Effector memory CD4-positive, alpha-beta T cell (primary cell): ENCODE measurements at places on chromosomes 4 and X.

DNA sequence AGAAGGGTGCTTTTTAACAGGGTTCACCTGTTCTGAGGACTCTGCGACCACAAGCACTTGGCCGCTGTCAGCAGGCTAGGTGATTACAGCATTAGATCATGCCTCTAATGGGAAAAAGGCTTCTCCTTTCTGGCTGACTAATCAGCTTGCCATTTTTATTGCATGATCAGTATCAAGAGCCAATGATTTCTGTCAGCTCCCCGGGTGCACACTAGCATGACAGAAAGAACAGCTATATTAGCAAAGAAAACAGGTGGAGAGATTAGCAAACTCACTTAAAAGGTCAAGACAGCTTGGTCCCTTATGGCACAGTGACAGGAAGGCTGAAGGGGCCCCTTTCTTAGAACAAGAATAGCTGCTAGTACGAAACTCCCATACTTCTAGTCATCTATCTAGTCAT lies 170.0 kb downstream of the SMIM20 start:
- DNase-seq, result no peak

GRCh38 chr4:171846232-171846631 lies 33.0 kb downstream of the GALNTL6 start:
- DNase-seq, result no peak

DNA sequence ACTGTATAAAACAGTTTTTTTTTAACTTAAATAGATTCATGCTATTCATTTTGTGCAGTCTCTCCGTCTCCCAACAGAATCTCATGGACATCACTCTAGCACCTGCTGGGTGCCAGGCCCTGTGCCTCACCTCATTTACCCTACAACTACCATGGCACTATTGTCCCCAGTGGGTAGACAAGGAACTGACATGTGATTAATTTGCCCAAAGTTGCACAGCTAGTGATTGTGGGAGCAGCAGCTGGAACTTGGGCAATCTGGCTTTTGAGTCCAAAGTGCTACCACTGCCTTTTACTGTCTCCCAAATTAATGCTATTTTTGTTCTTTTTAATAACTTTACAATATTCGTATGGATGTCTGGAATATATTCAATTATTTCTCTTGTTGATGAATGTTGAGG lies 11.2 kb upstream of the PGRMC2 start:
- no peak for DNase-seq

- no peak for DNase-seq
Observed at GRCh38 chr4:89368861-89369260, 61.3 kb upstream of the GPRIN3 start.

DNA sequence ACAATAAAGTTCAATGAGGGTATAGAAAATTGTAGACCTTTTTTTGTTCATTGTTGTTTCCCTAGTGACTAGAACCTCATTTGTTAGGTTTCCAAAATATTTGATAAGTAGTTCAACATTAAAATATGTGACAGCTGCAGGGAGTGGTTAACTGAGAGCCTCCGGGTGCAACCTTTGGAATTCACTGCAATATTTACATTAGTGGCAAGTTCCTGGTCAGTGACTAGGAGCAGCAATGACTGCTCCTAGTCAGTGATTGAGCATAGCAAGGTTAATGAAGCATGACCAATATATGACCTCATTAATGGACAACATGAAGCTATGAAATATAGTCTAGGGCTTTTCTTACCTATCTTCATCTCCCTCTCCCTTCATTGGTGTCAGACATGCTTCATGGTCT lies 65.8 kb upstream of the FAM47A start:
- no peak for DNase-seq

- no peak for DNase-seq
Observed at GRCh38 chrX:104913348-104913747, 307.1 kb downstream of the TEX13A start.

- DNase-seq, result no peak
Observed at GRCh38 chrX:109475174-109475891, 6.6 kb downstream of the GUCY2F start.

GRCh38 chr4:130077275-130077674 lies 981.3 kb downstream of the C4orf33 start:
- DNase-seq, result no peak

DNA sequence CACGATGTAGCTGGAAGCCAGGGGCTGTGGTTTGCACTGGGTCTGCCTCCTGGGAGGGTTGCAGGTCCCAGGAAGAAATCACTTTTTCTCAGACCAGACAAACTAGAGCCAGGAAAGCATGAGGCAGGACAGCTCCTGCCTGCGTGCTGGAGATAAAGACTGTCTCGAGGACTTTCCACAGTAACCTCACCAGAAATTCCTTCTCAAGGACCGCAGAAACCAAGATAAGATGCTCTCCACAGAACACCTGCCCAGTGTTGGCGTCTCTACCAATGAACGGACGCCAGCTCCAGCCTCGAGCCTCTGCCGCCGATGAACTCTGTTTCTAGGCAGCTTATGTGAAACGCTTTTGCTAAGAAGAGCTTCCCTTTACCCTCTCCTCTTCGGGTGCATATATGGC lies 76.9 kb upstream of the AFAP1 start:
- DNase-seq, result no peak

GRCh38 chr4:38062088-38062775 lies 102.0 kb downstream of the PTTG2 start:
- peak; percentile 10 for DNase-seq

GRCh38 chr4:148445071-148445859 lies 3.1 kb upstream of the NR3C2 start:
- DNase-seq, result peak; percentile 70

DNA sequence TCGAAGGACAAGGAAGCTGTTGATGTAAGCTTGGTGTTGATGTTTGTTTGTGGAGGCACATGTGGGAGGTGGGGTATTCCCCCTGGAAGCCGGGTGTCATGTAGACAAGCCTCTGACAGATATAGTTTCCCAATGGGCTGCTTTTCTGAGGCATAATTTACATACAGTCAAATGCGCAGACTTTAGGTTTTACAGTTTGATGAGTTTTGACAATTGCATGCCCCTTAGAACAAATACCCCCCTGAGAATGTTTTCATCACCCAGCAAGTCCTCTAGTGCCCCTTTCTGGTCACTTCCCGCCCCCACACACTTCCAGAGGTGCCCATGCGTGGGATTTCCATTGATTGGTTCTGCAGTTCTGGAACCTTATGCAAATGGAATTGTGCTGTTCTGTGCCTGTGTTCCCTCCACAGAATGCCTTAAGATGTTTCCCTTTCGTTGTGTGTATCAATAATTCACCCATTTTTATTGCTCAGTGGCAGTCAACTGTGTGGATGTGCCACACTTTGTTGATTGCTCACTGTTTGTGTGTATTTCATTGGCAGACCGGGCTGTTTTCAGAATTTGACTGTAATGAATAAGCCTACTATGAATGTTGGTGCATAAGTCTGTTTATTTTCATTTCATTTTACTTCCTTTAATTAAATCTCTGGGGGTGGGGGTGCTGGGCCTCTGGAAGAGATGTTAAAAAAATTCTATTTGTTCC lies 8.5 kb downstream of the EVC start:
- DNase-seq, result no peak

DNA sequence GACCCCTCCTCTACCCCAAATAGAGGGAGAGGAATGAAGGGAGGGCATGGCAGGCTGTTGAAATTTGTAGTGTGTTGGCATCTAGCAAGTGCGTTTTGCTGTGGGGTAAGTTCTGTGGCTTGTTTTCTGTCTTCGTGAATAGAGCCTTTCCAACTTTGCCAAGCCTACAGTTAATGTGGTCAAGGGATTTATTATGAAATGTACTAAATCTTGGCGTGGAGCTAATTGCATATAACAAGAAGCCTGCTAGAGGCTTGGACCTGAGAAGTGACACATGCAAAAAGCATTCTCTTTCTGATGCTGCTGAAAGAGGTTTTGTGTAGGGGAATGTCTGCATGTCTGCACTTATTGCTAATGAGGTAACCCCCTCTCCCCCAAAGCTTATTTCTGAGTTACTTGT lies 132.2 kb downstream of the BMPR1B start:
- no peak for DNase-seq

DNA sequence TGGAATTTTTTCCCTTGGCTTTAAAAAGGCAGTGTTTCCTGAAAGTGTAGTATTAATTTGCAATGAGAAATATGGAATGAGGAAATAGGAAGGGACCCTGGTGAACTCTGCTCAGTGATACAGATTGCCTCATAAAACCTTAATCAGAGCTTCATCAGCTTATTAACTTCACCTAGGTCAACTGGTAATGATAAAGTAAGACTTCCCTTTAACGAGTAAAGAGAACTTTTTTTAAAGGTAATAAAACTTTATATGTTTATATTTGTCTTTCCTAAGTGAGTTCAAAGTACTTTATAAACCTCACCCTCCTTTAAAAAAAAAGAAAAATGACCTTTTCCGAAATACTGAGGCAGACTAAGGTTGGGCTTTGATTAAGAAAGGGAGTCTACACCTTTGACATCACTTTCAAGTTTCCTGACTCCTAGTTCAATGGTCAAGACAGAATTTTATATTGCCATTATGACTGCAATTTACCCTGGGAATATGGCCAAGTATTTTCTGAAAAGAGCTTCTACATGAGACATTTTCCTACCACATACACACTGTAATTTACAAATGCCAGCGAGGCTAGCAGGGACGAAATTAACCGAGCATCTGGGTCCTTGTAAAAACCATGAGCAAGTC lies 706.3 kb upstream of the TENM3 start:
- DNase-seq, result no peak

DNA sequence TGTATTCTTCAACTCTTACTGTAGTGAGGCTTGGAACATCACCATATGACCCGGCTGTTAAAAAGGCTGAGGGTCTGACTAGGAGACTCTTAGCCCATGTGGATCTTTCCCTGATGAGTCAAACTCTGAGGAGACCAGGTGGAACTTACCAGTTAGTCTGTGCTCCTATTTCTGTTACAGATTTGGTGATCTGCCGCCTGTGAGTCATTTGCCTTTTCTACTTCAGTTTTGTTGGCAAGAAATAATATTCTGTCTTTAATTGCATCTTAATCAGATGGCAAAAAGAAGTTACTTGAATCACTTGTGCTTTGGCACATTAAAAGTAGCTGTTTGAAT lies 48.4 kb downstream of the MTM1 start:
- no peak for DNase-seq

GRCh38 chrX:22686138-22686541 lies 313.6 kb upstream of the DDX53 start:
- DNase-seq, result no peak

DNA sequence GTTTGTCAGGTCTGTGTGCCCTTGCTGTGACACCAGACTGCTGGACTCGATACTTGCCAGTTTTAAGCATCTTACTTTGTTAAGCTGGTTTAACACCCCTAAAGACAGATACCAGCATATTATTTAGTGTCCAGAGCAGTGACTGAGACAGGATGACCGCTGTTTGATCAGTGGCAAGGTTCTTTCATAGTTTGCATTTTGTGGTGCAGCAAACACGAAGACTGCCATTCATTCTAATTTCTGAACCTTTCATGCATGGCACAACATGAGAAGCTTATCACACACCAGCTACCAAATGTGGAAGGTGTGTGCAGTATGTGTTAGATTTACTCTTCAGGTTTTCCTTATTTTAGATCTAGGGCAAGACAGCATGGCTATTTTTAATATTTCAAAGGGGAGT lies 28.2 kb downstream of the JADE1 start:
- DNase-seq, result no peak

- DNase-seq, result no peak
Observed at GRCh38 chr4:163077680-163078079, 89.0 kb downstream of the NAF1 start.

DNA sequence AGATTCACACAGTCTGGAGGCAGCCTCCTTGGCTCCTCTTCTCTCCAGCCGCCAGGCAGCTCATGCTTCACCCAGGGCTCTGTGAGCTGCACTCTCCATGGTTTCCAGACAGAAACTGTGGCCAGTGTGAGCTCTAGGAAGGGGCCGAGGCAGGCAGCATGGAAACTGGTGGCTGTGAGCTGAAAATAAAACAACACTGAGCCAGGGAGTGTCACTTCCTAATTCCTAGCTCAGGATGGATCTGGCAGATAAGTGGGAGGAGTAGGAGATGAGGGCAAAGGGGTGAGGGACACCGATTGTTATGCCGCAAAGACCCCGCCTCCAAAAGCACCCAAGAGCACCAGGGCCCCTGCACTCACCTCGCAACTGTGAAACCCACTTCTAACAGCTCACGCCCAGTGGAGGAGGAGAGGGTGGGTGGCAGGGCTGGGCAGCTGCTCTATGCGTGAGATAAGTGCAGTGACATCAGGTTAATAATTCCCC lies 69.8 kb downstream of the FHDC1 start:
- no peak for DNase-seq

DNA sequence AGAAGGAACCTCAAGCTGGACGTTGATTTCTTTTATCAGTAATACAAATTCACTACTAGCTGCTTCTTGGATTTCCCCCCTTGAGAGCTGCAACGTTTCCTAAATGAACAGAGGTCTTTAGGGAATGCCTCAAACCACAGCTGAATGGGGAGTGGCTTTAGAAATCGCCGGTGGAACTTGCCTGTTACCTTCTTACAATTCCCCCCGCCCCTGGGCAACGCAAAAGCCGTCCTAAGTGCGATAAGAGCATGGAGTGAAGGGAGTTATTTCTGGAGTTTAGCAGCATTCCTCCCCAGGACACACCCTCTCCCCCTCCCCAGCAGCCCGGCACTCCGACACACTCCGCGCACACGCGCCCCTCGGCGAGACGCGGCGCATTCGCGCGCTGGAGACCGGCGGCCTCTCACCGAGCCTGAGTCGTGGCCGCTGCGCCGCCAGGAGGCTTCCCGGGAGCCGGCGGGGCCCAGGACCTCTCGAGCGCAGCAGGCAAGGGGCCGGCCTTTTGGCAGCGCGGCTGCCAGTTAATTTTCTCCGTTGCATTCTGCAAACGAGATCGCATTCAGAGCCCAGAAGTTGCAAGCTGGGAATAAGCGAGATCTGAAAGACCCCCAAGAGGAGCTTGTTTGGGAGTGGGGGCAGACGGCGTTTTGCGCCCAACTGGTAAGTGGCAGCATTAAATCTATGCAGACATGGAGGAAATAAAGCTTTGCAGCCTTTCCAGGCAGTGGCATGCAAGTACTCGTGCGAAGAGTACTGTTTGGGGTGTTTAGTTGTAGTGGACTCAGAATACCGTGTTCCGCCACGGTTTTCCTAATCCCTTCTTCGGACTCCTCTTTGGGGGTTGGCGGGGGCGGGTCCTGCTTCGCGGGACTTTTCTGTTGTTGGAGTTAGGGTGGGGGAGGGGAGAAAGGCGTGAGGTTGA lies 134.7 kb downstream of the PALLD start:
- no peak for DNase-seq

DNA sequence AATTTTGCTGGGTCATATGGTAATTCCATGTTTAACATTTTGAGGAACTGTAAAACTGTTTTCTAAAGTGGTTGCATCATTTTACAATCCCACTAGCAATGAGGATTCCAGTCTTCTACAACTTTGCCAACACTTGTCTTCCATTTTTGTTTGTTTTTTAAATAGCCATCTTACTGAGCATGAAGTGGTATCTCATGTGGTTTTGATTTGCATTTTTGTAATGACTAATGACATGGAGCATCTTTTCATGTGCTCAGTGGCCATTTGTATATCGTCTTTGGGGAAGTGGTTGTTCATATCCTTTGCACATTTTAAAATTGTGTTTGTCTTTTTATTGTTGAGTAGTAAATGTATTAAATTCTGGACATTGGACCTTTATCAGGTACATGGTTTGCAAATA lies 94.7 kb downstream of the TMEM131L start:
- no peak for DNase-seq
